ENCODE measurements at places on chromosomes 12 and 14. TPM values are rescaled to one million over a fixed set of nuclear protein-coding genes. Genes with fewer than 3 reads are reported as not detected.

The SYCP3 gene
- 0.16 TPM for total RNA-seq

The AGAP2 gene
- 1.2 TPM for total RNA-seq

The DACT1 gene
- total RNA-seq: 9.8 TPM

GRCh38 chr12:91074154-91074709, 16.4 kb upstream of the KERA start:
- no peak for DNase-seq

DNA sequence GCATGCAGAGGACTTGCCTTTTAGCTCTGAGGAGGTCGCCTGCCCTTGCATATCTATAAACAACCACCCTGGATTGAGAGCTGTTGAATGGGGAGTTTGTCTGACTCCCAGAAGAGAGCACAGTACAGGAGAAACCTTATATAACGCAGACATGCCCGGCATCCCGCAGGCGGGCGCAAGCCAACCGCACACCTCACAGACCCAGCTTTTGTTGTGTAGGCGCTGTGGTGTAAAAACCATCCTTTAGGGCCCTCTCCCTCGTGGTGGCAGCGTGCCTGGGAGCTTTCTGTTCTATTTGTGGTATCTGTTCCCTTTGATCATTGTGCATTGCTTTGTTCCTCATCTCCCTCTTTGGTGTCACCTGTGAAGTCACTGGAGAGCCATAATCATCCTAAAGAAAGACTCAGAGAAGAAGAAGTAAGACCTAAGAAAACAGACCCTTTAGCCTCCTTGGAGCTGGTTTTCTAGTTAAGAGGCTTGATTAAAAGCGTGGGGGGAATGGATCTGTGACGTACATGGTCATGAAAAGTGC, 77.7 kb downstream of the ETV6 start:
- no peak for DNase-seq
